ENCODE measurements at places on chromosomes 5 and 9.
A peak's percentile ranks its signal among the peaks of the same experiment; 100 is the strongest.

DNA sequence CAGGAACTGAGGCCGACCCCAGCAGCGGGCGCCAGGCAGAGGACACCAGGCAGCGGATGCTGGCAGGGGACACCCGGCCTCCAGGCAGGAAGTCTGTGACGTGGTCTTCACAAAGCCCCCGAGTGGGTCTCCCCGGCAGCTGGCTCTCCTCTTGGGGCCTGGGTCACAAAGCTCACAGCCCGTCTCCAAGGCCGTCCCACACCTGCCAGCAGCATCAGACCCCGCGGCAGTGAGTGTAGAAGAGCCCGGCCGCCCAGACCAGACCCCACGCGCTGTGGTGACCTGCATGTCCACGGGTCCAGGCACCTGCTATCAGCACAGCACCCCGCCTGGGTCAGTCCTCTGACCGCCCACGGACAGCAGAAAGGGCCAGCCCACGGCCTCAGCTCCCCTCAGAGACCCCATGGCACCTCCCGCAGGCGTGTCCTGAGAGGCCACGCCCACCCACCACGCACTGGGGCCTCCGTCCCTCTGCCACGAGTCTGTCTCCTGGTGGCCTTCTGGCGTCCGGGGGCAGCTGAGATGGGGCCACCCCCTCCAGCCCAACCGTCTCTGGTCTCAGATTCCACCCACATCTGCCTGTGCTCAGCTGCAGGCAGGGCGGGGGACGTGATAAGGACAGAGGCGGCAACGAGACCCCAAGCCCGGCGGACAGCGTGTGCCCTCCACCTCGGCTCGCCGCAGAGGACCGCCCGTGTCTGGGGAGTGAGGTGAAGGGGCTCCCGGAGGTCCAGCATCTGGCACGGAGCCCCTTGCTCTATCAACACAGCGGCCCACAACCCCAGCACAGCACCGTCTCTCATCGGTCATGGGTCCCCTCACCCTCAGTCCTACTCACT is 34.2 kb downstream of the EXD3 start:
- DNase-seq, result no peak

DNA sequence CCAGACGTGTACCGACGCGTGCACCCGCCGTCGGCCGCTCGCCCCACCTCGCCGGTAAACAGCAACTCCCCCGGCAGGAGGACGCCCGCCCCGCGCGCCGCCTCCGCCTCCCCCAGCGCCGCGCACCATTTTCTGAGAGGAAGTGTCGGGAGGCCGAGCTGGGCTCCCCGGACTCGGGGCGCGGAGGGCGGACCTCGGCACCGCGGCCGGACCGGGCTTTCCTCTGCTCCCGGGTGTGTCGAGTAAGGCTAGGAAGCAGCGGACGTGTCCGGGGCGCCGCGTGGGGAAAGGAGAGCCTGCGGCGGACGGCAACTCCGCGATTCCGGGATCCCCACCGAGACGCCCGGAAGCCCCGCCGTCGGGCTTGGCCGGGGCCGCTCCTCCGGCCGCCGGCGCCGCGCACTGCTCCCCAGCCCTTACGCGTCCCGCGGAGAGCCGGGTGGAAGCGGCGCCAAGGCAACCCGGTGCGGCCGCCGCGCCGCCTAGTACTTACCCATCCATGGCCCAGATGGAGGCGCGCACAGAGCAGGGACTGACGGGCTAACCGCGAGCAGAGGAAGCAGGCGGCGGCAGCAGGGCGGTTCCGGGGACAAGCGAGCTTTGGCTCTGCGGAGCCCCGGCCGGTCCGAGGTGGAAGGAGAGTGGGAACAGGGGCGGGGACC is at the start of gene PTBP3:
Gene PTBP3, minus strand, starts transcription at position 643 of the 662 bp plus-strand sequence. CDS start 35,754 bp downstream, outside the sequence.
- peak; percentile 88 for DNase-seq

GRCh38 chr9:29332789-29333188 is 1759.5 kb upstream of the C9orf72 start:
- DNase-seq, result no peak

DNA sequence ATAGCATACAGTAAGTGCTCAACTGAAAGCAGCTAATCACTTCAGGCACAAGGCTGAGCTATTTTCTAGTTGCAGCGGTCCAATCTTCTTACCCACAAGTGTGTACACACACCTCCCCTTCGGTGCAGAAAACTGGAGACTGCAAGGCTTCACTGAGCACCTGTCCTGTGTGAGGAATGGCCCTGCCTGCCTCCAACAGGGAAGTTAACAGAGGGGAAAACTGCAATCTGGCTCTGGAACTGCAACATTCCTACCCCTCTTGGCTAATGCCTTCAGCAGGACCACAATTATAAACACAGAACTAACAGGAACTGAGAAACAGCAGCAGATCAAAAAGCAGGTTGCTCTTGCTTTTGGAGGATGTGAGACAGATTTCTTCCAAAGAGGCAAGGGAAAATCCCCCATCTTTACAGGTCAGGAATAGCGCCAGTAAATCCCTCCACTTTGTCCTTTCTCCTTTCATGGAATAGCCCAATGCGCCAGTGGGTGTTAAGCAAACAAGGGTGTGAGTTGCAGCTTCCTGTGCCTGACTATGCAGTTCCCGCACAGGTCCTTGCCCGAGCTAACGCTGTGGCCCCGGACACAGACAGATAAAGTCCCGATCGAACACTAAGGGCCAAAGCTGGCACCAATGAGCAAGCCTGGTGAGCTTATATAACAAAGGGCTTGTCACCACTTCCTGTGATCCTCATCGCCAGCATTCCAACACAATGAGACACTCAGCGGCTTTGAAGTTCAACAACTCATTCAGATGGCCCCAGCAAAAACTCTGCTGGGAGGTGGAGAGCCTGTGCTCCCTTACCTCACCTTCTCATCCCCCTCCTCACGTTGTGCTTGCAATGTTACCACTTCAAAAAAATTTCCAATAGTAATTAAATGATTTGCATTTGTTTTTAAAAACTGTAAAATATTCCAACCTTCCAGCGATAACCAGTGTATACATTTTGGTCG is 21.5 kb downstream of the SHB start:
- DNase-seq, result peak; percentile 95

DNA sequence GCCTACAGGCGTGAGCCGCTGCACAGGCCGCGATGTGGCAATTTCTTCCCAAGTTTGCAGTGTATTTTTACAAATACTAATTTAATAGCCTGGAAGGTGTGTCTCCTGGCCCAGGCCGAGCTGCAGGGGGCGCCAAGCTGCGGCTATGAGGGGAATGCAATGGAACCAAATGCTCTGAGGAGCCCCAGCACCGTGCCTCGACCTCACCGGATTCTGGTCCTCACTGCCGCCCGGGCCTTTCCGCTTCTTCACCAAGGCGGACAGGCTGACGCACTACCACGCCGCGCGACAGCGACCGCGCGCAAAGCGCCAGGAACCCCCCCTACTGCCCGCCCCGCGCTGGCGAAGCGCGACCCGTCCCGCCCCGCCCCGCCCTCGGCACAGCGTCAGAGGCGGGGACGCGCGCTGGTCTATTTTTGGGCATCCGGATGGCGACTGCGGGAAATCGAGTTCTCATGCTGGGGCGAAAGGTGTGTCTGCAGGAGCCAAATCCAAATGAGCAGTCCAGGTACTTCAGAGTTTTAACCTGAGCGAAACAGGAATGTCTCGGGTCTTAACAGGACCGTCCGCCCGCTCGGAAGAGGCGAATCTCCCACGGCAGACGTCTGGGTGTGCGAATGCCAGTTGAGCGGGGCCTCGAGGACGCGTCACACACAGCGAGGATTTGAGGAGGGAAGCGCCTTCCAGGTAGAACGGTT is 31.7 kb upstream of the PRXL2C start:
- peak; percentile 53 for DNase-seq
